HT-29 (cell line): ENCODE measurements at places on chromosomes 3 and 15. TPM values are rescaled to one million over a fixed set of nuclear protein-coding genes. Genes with fewer than 3 reads are reported as not detected.
A peak's percentile ranks its signal among the peaks of the same experiment; 100 is the strongest.

The ERC2 gene
- total RNA-seq, result not detected in 2 replicates

The GOLGA8T gene
- not detected in 2 replicates for total RNA-seq

The KLF15 gene
- total RNA-seq, result 8.2 and 12.8 TPM in 2 replicates

The CD200 gene
- total RNA-seq, result 0.39 and 0.71 TPM in 2 replicates

The NKIRAS1 gene
- 1.2 and 2.2 TPM in 2 replicates for total RNA-seq

GRCh38 chr3:111714305-111714704, 119.2 kb upstream of the ZBED2 start:
- no peak for DNase-seq

DNA sequence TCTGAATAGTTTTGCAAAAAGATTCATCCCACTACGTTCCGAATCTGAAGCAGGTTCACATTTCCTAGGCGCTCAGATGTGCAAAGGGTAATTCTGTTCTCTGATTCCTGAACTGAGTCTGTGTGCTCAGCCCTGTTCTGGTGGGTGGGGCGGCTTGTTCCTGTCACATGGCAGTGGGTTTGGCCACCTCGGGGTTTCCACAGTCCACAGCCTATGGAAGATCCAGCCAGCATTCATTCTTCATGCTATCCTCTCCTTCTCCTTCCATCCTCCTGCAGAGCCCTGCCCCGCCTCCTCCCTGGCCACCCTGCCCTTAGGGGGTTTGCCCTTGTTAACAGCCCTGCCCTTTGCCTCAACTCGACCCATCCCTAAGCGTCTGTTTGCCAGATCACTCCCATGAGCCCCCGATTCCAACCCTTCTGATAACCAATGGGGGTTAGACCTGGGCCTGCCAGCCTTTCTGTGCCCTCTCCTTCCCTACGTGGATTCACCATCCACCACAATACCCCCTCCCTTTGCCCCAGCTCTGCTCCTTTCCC, 31.0 kb downstream of the PRR20G start:
- no peak for DNase-seq

GRCh38 chr15:67852418-67852817, 12.6 kb upstream of the RNU6-1 start:
- no peak for DNase-seq

GRCh38 chr15:40567111-40567510, 2.0 kb upstream of the RPUSD2 start:
- peak; percentile 72 for DNase-seq

DNA sequence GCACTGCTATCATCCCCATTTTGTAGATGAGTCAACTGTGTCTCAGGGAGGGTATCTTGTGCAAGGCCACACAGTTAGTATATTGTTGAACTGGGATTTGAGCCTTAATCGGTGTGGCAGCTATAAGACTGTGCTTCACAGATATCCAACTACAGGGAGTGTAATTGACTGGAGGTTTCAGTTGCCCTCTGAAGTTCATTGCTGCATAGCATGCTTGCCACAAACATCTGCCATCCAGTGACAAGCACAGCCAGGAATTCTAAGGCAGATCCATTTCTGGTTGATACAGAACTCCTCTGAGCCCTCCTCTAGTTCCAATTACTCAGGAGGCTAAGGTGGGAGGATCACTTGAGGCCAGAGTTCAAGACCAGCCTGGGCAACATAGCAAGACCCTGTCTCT, 16.4 kb downstream of the FSD2 start:
- DNase-seq, result no peak

DNA sequence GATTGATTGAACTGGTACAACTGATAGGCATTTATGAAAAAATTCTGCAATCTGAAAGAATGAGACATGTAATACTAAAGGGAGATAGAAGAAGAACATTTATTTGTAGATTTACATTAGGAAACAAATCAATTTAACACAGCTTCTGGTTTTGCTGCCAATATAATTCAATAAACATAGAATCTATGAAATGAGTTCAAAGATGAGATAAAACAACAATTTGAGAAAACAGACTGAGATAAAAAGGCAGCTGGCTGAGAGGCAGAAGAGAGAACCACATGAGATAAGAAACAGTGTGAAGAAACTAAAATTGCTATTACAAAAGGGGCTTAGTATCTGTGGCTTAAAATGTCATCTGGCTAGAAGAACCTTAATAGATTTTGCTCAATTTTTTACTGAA, 176.6 kb downstream of the PYDC2 start:
- no peak for DNase-seq

GRCh38 chr3:98780343-98780742, 17.2 kb downstream of the ST3GAL6 start:
- no peak for DNase-seq

GRCh38 chr15:92316586-92317295, 76.9 kb upstream of the ST8SIA2 start:
- no peak for DNase-seq

DNA sequence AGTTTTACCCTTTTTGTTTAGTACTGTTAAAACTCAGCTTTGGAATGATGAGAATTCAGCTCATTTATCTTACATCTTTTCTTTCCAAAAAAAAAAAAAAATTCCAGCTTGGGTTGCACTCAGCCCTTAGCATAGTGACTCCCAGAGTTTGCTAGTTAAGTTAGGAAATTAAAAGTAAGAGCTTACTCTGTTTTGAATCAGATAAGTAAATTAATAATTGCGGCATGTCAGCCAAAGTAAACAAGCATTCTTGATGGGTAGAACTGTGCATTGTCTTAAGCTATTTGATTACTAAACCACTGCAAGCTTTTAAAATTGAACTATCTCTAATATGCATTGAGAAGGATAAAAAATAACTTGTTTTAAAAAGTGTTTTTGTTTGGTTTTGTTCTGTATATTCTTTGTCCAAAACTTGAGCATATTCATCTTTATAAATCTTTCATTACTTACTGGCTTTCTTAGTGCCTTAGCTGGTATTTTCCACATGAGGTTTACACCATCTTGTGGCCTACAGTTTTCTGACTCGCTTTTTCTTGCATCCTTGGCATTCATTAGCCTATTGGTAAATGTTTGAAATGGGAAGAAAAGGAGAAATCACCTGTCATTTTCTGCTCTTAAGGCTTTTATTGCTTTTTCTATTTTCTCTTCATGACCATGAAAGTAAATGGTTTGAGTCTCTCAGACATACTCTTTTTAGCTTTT, 107.6 kb downstream of the FILIP1L start:
- DNase-seq, result peak; percentile 80

DNA sequence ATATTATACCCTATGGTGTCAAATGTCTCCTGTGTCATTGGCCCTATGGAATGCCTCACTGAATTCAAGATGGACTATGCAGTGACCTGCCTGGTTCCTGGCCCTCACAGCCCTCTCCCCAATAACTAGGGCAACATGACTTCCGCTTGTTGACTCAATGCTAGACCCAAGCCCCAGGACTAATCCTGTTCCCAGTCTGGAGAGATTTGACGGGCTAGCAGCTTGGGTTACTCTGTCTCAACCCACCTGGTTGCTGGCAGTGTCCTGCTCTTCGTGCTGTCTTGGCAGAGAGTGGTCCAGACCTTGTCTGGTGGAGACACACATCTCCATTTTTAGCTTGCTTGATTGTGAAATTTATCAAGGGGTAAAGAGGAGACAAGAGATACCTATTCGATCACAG, 135.8 kb upstream of the HES1 start:
- no peak for DNase-seq

GRCh38 chr3:195591220-195591619, 7.5 kb upstream of the APOD start:
- DNase-seq, result no peak

DNA sequence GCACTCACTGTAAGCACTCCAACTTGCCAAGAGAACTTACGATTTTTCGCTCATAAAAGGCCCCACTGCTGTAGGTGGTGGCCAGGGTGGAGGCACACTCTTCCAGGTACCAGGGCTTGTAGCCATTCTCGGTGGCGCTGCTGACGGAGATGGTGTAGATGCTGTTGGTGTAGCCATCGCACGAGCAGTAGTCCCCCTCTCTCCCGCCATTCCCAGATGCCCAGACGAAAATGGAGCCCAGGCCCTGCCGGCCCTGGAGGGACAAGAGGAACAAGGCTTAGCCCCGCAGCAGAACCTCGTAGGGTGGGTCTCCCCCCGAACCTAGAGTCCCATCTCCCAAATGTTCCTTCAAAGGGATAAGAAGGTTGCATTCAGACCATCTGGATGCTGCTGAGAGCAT, 96.3 kb downstream of the PCSK6 start:
- DNase-seq, result no peak

DNA sequence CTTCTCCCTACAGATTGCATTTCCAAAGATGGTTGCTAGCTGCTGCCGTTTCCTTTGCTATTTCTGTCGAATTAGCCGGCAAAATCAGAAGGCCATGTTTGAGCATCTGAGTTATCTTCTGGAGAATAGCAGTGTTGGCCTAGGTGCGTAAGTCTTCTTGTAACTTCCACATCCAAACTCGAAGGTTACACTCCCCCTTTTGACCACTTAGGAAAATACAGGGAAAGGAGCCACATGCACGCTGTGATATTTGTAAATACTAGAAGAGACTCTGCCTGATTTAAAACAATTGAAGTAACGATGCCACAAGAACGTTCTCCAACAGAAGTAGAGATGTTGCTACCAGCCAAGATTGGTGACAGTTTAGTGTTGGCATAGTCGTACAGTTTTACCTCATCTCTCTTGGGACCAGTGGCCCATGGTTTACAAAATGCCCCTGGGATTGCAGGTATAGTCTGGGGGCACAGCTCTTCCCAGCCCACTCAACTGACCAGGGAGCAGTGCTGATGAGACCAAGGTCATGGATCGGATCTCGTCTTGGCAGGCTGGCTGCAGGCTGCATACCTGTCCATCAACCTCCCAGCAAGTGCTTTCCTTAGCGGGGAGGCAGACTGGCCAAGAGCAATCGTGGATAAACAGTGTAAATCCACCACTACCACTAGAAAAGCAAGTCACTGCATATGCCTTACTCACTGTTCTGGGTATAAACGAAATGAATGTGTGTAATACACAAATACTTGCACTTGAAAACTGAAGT, 268.4 kb upstream of the CHRM5 start:
- peak; percentile 35 for DNase-seq

GRCh38 chr3:63193647-63194046, 84.5 kb upstream of the SYNPR start:
- peak; percentile 31 for DNase-seq
